ENCODE measurements at places on chromosomes 1 and 21.

GRCh38 chr21:42799948-42800347, 79.4 kb downstream of the WDR4 start:
- no peak for DNase-seq

GRCh38 chr1:202046748-202047708, 36.6 kb downstream of the ELF3 start:
- DNase-seq: no peak

GRCh38 chr1:246218686-246219085, 288.4 kb downstream of the SMYD3 start:
- DNase-seq: no peak

- DNase-seq: no peak
Observed at GRCh38 chr1:175385316-175385715, 192.7 kb upstream of the KIAA0040 start.

DNA sequence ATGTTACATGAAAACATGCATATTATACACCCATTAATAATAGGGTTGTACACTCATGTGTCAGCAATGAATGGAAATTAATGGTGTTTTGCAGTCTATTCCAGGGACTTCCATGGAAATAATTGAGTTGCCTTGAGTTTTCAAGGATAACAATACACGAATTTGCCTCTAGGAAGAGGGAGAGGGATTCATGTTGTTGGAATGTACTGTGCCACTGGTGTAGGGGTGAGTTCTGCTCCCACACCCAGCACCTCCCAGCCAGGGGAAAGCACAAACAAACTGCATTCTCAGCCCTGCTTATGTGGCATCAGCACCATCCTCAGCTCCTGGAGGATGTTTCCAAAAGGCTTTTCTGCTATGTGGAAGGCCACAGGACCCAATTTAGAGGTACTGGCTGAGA, 57.8 kb downstream of the BCAR3 start:
- no peak for DNase-seq

DNA sequence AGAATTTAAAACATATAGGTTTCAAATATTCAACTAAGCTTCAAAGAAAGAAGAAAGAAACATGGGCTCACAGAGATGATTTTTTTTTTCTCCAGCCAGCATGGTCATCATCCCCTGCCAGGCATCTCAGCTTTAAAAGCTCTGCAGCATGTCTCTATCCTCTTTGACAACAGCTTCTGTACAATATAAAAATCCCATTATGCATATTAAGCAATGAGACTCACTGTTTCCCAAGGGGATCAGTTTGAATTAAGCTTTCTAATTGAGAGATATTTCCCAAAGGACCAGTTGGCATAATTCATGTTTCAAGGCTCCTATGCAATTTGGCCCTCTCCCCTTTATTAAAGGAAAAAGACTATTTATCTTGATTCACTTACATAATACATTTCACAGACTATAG, 220.3 kb downstream of the GRIK1 start:
- DNase-seq: no peak

- no peak for DNase-seq
Observed at GRCh38 chr1:107318932-107319331, 178.1 kb downstream of the NTNG1 start.

Data from DMS79 treated with DMSO at 0.1 percent for 48 hours (cell line).